Stimulated activated CD4-positive, alpha-beta T cell treated with anti-CD3 and anti-CD28 coated beads, TNF-alpha, amount 100 ng/mL, for 24 hours (primary cell): ENCODE measurements at places on chromosomes 3 and 15.
A peak's percentile ranks its signal among the peaks of the same experiment; 100 is the strongest.

GRCh38 chr15:58867926-58868325 is 65.6 kb downstream of the SLTM start:
- DNase-seq = no peak

- DNase-seq = no peak
Measured at GRCh38 chr3:60307562-60308199, 943.6 kb downstream of the FHIT start.

DNA sequence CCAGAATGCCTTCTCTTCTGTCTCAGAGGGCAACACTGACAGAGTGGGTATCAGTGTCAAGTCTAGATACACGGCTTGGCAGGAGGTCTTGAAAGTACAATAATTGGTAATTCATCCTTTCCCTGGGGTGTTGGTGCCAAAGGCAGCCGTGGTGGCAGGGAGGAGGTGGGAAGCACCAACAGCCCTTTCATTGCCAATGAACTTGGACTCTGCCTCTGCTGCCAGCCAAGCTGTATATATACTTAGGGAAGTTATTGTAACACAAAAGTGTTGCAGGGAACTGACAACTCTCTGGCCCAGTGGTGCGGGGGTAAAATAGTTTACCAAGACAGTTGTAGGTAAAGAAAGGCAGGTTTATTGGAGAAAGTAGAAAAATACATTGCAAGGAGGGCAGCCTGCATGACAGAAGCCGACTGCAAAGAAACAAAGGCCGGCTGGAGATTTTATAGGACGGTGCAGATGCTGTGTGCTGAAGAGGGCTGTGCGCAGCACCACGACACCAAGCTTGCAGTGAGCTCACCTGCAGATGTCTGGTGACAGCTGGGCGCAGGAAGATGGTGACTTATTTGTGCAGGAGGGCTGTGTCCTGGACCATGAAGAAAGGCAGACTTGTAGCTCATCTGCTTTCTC is 4.0 kb upstream of the FAM3D start:
- no peak for DNase-seq

- DNase-seq = no peak
Measured at GRCh38 chr3:126891791-126892190, 91.1 kb upstream of the PLXNA1 start.

- peak; percentile 54 for DNase-seq
Measured at GRCh38 chr3:46368569-46368968, 2.2 kb upstream of the CCR5 start.

DNA sequence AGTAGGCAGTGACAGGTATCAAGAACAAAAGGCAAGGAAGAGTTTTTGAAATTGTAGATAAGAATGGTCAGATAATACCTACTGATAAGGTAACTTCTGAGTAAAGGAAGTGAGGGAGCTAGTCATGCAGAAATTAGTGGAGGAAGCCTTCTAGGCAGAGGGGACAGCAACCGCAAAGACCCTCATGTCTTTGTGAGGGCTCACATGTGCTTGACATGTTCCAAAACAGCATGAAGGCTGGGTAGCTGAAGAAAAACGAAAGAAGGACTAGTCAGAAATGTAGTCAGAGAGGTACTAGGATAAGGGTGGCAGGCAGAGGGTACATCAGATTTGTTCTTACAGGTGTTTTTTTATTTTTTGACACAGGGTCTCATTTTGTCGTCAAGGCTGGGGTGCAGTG is 5.3 kb downstream of the SIN3A start:
- DNase-seq = no peak

DNA sequence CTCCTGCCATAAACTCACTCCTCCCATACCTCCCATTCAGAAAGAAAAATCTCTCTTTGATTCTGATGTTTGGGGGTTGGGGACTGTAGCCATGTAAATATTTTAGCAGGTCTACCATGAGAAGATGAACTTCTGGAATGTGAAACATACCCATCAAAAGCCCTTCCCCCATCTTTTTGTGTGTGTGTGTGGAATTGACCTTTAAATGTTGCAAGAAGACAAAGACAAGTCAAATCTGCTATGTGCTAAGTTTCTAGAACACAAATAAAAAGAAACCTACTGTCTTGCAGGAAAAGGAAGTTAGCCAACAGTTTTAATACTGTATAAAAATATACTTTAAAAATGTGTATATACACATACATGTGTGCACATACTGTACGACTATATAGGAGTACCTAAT is 29.7 kb upstream of the USP50 start:
- no peak for DNase-seq

DNA sequence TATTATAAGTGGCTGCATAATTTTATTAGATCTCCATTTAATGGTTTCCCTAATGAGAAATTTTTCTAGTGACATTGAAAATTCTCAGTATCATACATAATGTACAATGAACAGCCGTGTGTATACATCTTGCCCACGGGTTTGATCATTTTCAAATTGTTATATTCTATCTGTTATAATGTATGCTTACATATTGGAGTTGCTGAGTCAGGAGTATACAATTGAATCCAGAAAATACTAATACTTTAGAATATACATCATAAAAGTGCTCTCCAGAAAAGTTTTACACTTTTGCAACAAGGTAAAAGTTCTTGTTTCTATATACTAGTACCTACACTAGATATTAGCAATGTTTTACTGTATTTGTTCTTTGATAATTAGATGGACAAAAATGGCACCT is 82.8 kb downstream of the SPATA16 start:
- DNase-seq = no peak

DNA sequence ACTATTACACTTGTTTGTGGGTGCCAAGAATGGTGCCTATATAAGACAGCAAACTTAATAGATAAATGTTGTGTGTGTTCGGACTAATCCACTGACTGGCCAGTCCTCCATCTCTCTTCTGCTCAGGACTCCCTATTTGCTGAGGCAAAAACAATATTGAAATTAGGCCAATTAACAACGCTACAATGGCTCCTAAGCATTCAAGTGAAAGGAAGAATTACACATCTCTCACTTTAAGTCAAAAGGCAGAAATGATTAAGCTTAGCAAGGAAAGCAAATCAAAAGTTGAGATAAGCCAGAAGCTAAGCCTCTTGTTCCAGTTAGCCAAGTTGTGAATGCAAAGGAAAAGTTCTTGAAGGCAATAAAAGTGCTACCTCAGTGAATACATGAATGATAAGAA is 126.9 kb downstream of the CCNL1 start:
- no peak for DNase-seq
